ENCODE measurements at places on chromosomes 11 and 22.
A peak's percentile ranks its signal among the peaks of the same experiment; 100 is the strongest.

DNA sequence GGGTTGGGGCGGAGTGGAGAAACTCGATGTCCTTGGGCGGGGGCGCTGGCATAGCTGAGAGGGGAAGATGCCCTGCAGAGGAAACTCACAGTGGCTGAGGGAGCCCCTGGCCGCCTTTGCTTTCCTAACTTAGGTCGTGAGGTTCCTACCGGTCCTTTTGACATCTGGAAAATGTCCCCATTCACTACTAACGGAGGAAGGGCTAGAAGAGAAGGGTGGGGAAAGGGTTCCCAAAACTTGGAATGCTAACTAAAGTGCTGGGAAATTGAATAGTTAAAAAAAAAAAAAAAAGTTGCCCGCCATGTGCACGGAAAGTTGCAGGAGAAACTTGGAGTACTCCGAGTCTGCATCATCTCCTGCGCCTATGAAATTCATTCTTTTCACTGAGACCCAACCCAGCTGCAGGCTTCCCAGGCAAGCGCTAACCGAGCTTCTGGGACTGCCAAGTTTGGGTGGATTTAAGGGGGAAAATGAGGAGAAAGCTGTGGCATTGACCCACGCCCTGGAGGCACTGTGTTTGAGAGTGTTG, 796 bp downstream of the TIMP3 start:
- DNase-seq = no peak

- DNase-seq = no peak
Measured at GRCh38 chr11:102599642-102600261, 25.4 kb downstream of the MMP20 start.

GRCh38 chr22:21726650-21727049, 8.9 kb downstream of the YPEL1 start:
- no peak for DNase-seq

DNA sequence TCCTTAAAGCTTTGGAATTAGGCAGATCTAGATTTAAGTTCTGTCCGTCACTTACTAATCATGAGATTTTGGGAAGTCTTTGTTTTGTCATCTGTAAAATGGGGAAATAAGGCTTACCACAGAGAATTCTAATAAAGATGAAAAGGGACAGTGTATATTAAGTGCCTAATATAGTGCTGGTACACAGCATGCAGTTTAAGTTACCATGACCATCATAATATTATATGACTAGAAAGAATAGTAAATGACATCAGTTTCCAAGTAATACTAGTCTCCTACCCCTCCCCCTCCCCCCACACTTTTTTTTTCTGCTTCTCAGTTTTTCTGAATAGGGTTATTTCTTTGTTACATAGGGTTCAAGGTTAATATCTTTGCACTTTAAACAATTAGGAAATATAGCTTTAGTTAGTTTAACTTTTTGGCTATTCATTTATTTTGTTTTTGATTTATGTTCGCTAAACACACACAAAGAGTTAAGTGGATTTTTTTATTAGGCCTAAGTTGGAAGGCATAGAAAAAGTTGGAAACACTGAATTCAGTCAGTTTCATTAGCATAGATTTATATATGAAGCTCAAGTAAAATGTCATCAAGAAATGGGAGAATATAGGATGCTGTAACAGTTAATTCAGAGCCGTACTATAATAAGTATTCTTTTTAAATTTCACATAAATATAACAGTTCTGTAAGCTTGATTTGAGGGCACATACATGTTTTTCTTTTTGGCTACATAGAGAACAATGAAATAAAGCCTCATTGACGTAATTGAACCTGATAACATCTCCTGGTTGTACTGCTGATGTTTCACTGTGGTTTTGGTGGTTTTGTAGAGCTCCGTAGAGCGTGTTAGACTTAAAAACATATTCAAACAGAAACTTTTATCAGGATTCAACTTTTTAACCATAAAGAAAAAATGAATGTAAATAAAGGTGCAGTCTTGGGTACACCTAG, 121.2 kb downstream of the PDE3B start:
- DNase-seq = no peak

DNA sequence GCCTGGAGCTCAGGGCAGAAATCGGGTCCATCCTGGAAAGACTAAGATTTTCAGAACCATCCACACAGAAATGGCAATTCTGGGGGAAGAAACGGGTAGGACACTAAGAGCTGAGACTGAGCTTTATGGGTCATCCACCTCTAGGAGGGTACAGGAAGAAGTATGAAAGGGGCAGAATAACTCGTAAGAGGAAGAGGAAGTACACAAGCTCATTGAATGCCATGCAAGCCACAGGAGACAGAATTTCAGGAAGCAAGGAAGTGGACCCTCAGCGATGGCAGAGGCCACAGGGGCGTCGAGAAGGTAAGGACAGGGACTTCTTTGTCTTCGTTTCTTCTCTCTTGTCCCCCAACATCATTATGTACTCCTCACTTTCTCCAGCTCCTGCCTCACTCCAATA, 169.6 kb downstream of the MAML2 start:
- DNase-seq = no peak

GRCh38 chr11:106463796-106464201, 386.3 kb downstream of the AASDHPPT start:
- no peak for DNase-seq

DNA sequence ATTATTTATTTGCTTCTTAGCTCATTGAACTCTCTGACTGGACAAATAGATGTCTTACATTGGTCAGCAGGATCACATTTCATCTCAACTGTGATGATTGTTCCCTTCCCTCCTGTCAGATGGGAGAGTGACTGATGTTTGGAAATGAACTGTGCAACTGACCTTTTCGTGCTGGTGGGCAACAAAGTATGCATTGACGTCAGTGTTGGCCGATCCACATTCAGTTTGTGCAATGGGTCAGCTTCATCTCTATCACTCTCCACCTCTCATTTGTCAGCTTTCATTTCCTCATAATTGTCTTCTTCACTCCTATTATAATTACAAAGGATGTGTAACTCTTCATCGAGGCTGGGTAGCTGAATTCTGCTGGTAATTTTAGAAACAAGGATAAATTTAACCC, 71.3 kb downstream of the PPP2R1B start:
- DNase-seq = no peak

GRCh38 chr11:44793350-44794090, 66.8 kb downstream of the TSPAN18 start:
- no peak for DNase-seq

- DNase-seq = no peak
Measured at GRCh38 chr11:112822478-112823274, 138.5 kb upstream of the NCAM1 start.

DNA sequence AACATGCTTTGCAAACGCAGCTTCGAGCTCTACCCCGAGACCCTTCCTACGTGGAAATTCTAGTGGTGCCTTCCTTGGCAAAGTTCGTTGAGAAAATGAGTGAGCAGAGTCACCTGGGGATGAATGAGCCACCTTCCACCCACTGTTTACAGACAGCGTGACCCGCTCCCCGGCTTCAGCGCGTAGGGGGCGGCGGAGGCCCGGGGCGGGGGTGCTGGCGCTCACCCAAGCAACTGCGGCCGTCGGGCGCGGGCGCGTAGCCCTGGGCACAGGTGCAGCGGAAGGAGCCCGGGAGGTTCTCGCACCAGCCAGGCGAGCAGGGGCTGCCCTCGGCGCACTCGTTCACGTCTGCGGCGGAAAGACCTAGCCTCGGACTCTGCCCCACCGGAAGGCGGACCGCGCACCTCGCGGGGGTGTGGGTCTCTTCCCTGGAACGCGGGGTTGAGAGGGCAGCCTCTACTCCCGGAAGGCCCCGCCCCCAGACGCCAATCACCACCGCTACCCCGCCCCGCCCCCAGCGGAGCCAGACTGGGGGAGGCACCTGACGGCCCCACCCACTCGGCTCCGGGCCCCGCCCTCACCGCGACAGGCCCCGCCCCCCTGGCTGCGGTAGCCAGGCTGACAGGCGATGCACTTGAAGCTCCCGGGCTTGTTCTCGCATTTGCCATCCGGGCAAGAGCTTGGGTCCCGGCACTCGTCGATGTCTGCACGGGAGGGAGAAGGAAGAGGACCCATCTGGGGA, 11.8 kb downstream of the LTBP3 start:
- peak; percentile 94 for DNase-seq

DNA sequence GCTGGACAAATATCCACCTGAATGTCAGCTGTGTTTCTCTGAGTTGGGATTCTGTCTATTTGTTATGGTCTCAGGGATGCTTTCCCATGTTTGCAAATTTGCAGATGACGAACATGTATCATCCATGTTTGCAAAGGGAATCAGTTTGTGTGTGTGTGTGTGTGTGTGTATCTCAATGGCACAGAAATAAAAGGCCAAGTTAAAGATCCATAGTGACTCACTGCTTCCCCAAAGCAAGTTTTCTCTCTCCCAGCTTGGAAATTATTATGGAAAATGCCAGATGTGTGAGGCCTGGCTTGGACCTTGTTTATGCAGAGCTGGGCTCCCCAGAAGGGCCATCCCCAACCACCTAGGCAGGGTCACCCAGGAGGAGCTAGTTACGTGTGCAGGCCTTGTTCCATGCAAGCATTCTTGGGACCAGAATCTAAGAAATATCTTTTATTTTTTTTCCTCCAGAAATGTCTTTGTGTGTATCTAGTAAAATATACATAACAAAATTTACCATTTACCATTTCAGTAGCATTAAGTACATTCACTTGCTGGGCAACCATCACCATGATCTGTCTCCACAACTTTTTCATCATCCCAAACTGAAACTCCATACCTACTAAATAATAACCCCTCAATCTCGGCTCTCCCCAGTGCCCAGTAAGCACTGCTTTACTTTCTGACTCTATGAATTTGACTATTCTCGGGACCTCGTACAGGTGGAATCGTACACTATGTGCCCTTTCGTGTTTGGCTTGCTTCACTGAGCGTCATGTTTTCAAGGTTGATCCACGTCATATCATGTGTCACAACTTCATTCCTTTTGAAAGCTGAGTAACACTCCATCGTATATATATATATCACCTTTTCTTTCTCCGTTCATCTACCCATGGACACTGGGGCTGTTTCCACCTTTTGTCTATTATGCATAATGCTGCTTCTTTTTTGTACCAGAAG, 56.6 kb upstream of the WNT7B start:
- peak; percentile 53 for DNase-seq

GRCh38 chr11:31484497-31484896, 24.9 kb downstream of the IMMP1L start:
- no peak for DNase-seq

GRCh38 chr11:120088056-120088455, 49.9 kb downstream of the TRIM29 start:
- no peak for DNase-seq

GRCh38 chr11:111097191-111097590, 148.3 kb upstream of the POU2AF2 start:
- DNase-seq = peak; percentile 27

GRCh38 chr11:108565653-108566052, 27.9 kb downstream of the EXPH5 start:
- no peak for DNase-seq

DNA sequence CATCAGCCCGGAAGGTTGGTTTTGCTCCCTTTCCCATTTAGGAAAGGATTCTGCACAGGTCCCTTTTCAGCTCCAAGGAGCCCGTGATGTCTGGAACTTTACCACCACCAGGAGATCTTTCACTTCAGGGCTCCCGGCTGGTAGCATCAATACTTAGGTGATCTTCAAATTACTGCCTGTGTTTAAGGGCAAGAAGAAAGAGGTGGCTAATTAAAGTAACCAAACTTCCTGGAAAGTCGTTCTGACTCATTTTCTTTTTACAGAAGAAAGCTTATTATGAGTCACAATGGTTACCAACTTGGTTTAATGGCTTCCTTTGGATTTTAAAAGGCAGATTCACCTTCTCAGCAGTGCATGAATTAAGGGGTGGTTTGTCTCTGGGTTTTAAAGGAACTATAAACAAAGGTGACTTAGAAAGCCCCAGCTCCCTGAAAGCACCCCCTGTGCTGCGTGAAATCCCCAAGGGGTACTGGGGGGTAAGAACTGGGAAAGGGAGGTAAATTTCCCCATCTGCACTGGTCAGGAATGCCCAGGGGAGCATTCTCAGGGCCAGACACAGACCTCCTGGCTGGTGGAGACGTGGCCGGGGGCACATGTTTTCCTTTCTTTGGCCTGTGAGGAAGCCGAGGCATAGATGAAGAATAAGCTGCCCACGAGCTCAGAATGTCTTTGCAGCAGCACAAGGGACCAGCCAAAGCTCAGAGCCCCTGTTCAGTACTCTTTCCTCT, 8.8 kb downstream of the POU2F3 start:
- DNase-seq = no peak

- DNase-seq = no peak
Measured at GRCh38 chr22:36968249-36968964, 50.8 kb downstream of the TST start.

- DNase-seq = no peak
Measured at GRCh38 chr11:103279821-103280220, 170.6 kb downstream of the DYNC2H1 start.

- no peak for DNase-seq
Measured at GRCh38 chr11:62223095-62223494, 14.6 kb downstream of the SCGB2A1 start.

DNA sequence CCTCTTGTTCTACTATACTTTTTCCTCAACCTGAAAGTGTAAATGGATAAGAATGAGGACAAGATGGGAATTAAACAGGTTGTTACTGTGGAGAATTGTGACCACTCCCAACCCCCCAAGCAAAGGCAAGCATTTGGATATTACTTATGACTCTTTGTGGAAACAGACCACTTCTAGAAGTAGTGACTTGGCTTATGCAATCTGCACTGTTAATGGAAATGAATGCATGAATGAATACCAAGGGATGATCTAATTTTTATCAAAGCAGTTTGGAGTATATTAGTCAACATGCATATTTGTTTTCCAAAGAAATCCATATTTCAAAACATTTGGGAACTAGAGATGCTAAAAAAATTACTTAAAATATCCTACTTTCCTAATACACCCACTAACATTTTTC, 35.3 kb downstream of the AMOTL1 start:
- DNase-seq = no peak
